Kasumi-1 (cell line): ENCODE measurements at places on chromosomes 3 and 15.

- DNase-seq = no peak
These were observed 70.8 kb downstream of the RAP2B start for GRCh38 chr3:153232851-153233271.

- DNase-seq = no peak
These were observed 183.5 kb upstream of the EOMES start for GRCh38 chr3:27905625-27906024.

DNA sequence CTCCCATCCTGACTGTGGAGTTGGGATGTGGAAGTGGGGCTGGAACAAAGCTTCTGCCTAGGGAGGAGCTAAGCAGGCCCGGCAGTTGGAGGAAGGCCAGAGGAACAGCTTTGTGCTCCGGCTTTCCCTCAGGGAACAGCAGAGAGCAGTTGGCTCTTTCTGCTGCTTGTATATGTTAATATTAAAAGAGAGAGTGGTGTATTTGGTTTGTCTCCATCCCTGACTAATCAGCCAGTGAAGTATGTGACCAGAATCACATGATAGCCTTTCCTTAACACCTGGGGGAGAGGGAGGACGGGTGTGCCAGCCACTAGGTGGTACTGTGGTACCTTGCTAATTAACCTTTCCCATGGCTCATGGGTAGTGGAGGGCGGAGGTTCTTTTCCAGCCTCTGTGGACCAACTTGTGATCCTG lies 10.0 kb downstream of the EIF2B5 start:
- DNase-seq = no peak

GRCh38 chr3:172908771-172909270 lies 158.3 kb downstream of the ECT2 start:
- no peak for DNase-seq

DNA sequence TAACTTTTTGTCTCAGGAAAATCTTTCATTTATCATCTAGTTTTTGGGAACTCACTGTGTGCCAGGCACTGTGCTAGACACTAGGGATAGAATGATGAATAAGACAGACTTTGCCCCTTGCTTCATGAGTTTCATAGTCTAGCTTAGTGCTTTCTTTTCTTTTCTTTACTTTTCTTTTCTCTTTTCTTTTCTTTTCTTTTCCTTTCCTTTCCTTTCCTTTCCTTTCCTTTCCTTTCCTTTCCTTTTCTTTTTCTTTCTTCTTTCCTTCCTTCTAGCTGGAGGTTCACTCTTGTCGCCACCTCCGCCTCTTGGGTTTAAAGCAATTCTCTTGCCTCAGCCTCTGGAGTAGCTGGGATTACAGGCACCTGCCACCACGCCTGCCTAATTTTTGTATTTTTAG lies 172.9 kb downstream of the EDEM1 start:
- no peak for DNase-seq

DNA sequence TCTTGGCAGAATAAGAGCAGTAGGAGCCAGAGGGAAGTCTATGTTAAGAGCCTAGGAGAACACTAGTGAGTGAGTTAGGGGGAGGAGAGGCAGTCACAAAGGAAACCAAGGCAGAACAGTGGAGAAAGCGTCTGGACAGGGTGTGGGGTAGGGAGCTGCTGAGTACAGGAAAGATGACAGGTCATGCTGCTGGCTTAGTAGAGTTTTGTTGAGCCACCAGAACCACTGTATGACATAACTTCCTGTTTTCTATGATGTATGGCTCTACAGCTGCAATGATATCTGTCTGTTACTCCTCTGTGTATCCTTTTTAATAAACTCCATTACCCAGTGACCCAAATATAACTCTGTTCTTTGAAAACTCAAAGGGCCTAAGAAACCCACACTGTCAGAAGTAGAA lies 10.6 kb upstream of the STT3B start:
- peak; percentile 95 for DNase-seq

GRCh38 chr3:13687517-13687943 lies 138.6 kb downstream of the FBLN2 start:
- no peak for DNase-seq

DNA sequence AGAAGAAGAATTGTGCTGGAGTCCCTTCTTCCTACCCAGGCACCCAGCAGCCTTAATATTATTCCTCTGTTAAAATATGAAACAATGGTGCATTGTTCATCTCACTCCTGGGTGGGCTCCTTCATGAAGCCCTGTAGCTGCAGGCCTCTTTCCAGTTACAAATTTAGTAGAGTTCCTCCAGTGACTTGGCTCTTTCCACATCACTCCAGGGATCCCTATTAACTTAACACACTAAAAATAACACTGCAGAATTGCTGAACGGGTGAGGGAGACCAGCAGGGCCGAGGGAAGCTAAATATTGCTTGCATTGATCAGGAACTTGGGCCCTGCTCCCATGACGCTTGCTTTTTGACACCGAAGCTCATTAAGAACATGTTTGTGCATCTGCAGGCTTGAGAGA lies 142.3 kb downstream of the PDCD6IP start:
- DNase-seq = no peak

DNA sequence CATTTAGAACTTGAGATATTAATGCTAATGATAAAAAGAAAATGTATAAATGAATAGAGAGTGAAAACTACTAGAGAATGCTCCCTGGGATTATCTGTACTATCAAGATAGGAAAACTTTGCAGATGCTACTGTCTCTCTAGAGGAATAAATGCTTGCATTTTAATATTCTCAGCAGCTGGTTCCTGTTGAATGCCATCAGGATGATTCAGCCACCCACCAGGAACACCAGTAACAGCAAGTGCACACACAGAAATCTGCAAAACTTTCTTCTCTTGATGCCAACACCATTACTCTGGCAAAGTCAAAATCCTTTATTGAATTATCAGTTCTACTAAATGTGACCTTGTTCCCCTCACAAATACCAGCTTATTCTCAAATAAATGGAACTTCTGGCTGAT lies 148.4 kb downstream of the TIGIT start:
- DNase-seq = no peak

DNA sequence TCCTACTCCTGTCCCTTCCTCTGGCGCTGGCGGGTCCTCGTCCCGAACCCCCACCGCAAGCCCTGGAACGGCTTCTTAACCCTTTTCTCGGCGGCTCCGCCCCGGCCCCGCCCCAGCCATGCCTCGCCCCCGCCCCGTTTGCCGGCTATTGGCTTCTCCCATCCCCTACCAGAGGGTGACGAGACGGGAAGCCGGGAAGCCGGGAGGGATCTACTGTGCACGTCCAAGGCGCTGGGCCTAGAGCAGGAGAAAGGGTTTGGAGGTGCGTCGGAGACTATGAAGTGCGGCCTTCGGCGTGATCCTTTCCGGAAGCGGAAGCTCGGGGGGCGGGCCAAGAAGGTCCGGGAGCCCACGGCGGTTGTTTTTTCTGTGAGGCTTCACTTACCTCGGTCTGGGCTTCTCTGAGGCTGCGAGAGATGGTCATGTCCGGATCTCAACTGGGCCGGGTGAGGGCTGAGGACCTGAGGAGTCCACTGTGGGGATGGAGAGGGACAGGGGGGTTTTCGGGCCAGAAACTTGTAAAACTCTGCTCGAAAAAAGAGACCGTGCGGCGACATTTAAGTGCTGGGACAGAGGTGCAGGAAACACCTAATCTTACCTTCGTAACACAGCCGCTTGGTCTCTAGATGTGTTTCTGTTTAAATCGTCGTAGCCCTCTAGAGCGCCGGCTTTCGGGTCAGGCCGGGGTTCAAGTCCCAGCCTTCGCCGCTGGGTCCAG lies 21.4 kb downstream of the ROPN1B start:
- DNase-seq = peak; percentile 23

GRCh38 chr15:57996561-57996960 lies 69.0 kb downstream of the ALDH1A2 start:
- no peak for DNase-seq

DNA sequence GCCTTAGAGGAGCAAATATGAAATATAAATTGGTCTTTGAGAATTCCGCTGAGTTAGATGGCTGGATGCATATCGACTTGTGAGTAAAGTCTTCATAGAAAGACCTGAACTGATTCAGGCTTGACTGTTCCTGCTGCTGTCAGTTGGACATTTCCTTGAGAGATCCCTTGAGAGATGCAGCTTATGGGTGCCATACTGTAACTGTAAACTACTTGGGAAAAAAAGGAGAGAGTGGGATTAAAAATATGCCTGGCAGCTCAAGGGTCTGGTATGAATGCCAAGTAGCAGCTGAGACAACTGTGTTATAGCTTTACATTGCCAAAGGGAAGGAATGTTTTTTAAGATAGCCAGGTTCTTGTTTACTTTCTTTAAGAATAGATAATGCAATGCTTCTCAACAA lies 926.6 kb downstream of the EPHA3 start:
- no peak for DNase-seq

- DNase-seq = no peak
These were observed 41.1 kb upstream of the RASGRP1 start for GRCh38 chr15:38605744-38606143.

DNA sequence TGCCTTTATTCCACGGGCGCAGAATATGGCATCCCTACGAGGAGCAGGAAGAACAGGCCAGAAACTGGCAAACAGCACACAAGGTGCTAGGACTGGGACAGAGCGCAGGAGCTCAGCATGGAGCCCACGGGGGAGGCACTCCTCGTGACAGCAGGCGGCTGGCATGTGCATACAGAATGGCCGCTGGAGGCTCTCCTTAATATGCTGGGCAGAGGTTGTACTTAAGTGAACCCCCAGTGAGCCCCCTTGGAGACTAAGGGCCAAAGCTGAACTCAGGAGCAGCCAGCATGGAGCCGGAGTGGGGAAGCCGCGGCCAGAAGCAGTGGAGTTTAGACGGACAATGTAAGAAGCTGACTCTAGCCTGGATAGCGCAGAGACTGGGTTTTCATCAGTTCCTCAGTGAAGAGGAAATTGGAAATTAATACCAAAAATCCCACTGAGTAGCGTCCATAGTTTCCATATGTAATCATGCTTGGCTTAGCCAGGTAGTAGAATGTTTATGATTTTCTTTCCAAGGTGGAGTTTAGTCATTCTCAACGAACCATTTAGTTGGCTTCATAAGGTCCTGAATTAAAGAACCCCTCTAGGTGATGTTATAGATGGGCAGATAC lies 69.4 kb downstream of the EPHB3 start:
- DNase-seq = no peak

GRCh38 chr3:114508208-114508607 lies 214.4 kb downstream of the TIGIT start:
- no peak for DNase-seq

DNA sequence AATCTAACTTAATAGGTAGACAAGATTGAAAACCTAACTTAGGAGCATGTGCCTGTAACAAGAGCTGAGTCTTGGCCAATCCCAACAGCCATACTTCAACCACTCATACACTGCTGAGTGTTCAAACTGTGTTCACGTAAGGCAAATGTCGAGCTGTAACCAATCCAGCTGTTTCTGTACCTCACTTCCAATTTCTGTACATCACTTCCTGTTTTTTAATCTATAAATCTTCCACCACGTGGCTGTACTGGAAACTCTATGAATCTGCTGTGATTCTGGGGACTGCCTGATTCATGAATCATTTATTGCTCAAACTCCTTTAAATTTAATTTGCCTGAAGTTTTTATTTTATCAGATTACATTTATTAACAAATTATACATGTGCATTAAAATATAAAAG lies 44.6 kb upstream of the NEDD4 start:
- DNase-seq = peak; percentile 21

DNA sequence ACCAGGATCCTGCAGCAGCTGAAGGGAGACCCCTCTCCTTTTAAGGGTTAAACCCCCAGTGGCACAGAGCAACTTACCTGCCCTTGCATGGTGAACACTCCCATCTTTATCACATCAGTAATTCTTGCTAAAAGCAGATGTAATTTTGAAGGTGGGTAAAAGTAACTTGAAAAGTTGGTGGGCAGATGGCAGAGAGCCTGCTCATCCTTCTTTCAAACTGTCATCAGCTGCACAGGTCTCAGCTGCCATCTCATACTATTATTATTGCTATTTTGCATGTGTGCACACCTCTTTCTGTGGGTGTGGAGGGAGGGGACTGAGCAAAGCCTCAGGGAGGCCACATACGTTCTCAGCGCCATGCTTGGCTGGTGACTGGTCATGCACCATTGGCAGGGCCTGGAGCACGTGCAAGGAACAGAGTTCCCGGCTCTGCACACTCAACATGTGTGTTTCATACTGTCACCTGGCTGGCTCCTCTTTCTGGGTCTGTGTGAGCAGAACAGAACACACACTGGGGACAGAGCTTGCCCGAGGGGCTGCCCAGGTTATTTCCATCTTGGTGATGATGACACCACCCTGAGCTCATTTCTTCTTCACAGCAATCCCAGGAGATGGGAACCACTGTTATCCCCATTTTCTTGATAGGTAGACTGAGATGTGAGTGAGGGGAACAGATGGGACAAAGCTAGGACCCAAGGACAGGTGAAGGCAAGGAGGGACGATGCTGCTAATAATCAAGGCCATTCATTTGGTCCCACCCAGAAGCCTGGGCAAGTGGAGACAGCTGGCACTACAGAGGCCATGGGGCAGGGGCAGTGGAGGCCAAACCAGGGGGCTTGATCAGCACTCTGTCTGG lies 95.8 kb upstream of the KLF13 start:
- no peak for DNase-seq

GRCh38 chr15:29204369-29204755 lies 65.3 kb downstream of the NSMCE3 start:
- DNase-seq = no peak

DNA sequence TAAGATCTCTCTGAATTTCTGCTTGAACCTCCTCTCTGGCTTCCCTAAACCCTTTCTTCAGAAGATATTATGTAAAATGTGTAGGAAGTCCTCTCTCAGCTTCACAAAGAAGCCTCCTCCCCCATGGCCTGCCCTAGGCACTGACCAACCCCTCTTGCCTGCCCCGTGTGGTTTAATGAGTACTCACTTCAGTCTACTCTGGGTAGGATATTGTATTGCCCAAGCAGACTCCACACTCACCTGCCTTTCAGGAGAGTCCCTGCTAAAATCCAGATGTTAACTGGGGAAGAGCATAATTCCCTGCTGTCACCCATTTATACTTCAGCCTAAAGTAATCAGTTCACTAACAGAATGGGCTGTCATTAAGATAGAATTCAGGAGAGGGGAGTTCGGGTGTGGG lies 2.6 kb upstream of the AGBL1 start:
- no peak for DNase-seq

DNA sequence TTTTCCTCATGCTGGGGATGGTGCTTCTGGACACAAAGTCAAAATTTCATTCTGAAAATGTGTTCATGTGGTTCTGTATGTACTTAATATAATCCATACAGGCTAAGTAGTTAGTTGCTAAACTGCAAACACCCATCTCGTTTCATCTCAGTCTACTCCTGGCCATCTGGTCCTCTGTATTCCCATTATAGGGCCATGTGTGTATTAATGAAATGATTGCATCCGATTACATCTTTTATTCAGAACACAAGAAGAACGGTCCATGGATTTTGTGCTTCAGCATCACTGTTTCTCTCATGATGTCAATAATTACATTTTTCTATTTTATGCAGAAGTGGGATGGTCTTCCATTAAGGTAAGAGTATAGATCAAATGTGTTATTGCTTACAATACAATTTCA lies 6.1 kb upstream of the GJD2 start:
- no peak for DNase-seq

GRCh38 chr15:98684436-98684835 lies 36.1 kb downstream of the IGF1R start:
- DNase-seq = peak; percentile 68
